ENCODE measurements at places on chromosomes 3 and 15. TPM values are rescaled to one million over a fixed set of nuclear protein-coding genes. Genes with fewer than 3 reads are reported as not detected.

DNA sequence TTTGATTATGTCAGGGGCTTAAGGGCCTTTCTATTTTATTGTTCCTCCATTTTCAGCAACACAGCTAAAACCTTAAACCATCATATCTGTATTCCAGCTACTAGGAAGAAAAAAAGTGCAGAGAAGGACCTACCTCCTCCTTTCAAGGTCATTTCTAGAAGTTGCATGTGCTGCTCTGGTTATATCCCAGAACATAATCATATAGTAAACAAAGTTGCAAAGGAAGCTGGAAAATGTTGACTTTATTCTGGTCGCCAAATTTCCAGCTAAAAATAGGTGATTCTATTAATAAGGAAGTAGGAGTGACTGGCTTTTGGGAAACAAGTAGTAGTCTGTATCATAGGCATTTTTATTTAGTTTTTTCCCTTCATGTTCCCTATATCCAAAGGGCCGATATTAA, 21.3 kb upstream of the B3GALNT1 start:
- no peak for DNase-seq

DNA sequence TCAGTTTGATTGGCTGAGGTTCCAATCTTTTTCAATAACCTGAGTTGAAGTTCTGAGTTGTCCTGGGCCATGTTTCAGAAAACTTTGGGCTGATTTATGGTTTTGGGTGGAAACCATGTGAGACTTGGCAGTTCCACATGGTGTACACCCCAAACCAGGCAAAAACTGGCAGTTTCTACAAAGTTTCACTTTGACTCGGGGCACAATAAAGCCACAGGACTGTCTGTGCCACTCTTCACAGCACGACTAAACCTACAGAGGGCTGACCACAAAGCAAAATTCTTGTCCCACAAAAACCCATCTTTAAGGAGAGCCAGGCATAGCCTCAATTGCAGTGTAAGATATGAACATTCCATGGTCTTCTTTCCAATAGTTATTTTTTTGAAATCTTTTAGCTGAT, 155.0 kb downstream of the DUT start:
- no peak for DNase-seq

- DNase-seq = no peak
Measured at GRCh38 chr15:31159837-31160236, 58.3 kb upstream of the TRPM1 start.

- DNase-seq = no peak
Measured at GRCh38 chr3:156548041-156548687, 6.8 kb downstream of the SSR3 start.

SQOR gene
- total RNA-seq = 16.5 TPM

GOLGA6L9 gene
- total RNA-seq = 0.99 TPM

TLR9 gene
- 0.66 TPM for total RNA-seq
